ENCODE measurements at places on chromosomes 2 and 18.

DNA sequence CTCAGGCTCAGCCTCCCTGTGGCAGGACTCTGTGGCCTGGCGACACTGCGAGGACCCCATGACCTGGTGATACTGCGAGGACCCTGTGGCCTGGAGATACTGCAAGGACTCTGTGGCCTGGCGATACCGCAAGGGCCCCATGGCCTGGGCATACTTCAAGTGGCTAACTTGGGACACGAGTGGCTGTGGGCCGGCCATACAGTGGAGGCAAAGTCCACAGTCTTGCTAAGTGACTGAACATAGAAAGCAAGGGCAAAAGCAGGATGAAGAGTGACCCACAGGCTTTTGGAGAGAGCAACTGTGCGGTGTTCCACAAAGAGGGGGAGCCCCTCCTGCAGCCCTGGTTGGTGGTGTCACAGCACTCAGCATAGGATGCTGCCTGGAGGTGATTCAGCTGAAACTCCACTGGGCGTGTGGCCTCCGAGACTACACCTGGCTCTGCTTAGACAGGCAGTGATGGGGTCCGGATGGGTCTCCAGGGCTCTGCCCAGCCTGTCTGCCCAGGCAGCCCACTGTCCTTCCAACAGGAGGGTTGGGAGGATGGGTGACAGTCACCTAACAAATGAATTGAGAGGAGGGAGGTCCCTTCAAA lies 691.0 kb upstream of the HS6ST1 start:
- no peak for DNase-seq

GRCh38 chr2:80469428-80469827 lies 164.9 kb upstream of the LRRTM1 start:
- DNase-seq = no peak

GRCh38 chr2:206408323-206409320 lies 34.7 kb upstream of the ADAM23 start:
- DNase-seq = no peak

DNA sequence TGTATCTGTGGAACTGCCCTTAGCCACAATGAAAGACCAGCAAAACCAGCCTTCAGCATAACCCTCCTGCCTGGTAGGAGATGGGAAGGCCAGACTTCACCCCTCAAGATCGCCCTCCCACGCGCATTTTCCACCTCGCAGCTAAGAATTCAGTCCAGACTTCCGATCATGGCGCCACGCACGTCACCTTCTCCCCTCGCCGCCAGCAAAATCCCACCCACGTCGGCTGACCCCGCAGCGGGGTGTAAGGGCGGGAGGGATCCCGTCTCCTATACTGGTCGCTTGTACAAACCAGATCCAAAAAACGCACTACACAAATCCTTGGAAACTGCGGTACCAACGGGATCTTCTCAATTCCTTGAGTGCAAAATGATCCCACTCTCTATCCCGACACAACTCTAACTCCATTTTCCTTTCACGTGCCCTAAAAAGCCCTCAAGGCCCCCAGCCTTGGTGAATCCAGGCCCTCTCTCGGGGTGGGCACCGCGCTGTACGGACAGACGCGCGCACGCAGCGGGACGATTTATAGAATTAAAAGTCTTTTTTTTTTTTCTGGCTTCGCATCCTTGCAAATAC lies 1.0 kb upstream of the BMPR2 start:
- no peak for DNase-seq

Data from CMK (cell line).